Heart right ventricle (tissue), 16 donors: ENCODE measurements at places on chromosomes 1 and 21. TPM values are rescaled to one million over a fixed set of nuclear protein-coding genes. Genes with fewer than 3 reads are reported as not detected.

DNA sequence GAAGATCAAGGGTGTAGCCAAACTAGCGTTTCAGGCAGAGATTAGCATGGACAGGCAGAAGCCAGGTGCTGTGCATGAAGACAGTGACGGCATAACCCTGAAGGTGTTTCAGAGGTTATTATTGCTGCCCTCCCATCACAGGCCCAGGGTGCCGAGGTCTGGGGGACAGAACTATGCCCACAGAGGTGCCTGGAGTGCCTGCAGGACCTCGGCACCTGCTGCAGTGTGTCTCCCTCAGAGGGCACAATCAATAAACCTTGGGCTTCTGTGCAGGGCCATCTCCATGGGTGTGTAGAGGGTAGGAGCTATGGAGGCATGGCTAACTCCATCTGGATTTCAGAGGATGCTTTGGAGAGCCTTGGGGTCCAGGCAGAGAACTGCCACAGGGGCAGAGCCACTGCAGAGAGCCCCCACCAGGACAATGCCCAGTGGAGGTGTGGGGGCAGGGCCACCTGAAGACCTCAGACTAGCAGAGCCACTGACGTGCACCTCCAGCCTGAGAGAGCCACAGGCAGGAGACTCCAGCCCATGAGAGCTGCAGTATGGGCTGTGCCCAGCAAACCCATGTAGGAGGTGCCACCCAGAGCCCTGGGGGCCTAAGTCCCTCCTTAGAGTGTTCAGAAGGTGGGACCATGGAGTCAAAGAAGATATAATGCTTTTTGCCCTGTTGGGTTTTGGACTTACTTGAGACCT is 5.7 kb upstream of the ABCG1 start:
- no peak overlapping the region for H3K4me3 ChIP-seq
- DNase-seq = no peak
- H3K27me3 ChIP-seq = no peaks in the 10 kb centered on the region
- H3K4me1 ChIP-seq = no peaks in the 10 kb centered on the region

DNA sequence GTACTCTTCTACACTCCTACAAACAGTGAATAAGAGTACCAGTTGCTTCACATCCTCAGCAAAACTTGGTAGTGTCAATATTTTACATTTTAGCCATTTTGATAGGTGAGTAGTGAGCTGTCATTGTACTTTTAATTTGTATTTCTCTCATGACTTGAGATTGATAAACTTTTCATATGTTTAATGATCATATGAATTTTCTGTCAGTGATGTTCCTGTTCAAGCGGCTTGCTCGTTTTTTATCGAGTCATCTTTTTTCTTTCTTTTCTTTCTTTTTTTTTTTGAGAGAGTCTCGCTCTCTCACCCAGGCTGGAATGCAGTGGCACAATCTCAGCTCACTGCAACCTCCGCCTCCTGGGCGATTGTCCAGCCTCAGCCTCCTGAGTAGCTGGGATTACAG is 17.0 kb upstream of the WDTC1 start:
- no peak for DNase-seq
- H3K4me1 ChIP-seq = no peaks in the 10 kb centered on the region
- H3K36me3 ChIP-seq = no peaks in the 10 kb centered on the region
- no peak overlapping the region for H3K4me3 ChIP-seq

Gene CCDC181
- 0.77 TPM for total RNA-seq

GRCh38 chr1:160148121-160148520 is 3.3 kb upstream of the ATP1A4 start:
- no peaks in the 10 kb centered on the region for H3K4me1 ChIP-seq
- no peaks in the 10 kb centered on the region for H3K36me3 ChIP-seq
- H3K27me3 ChIP-seq = no peaks in the 10 kb centered on the region
- peak overlapping the region; percentile 29 for H3K27ac ChIP-seq

GRCh38 chr1:2908561-2908960 is 107.1 kb upstream of the TTC34 start:
- H3K4me1 ChIP-seq = no peaks in the 10 kb centered on the region
- no peak overlapping the region for H3K27ac ChIP-seq
- no peak for DNase-seq
- no peak overlapping the region for H3K4me3 ChIP-seq
- no peaks in the 10 kb centered on the region for H3K27me3 ChIP-seq

Gene GNL2
- 20.2 TPM for total RNA-seq

GRCh38 chr1:42172381-42173133 is 8.0 kb upstream of the GUCA2A start:
- DNase-seq = peak; percentile 68
- H3K27me3 ChIP-seq = no peaks in the 10 kb centered on the region
- H3K27ac ChIP-seq = peak overlapping the region; percentile 91

Gene KRTAP11-1
- not detected for total RNA-seq
